ENCODE measurements at places on chromosomes 3 and 15. TPM values are rescaled to one million over a fixed set of nuclear protein-coding genes. Genes with fewer than 3 reads are reported as not detected.

DNA sequence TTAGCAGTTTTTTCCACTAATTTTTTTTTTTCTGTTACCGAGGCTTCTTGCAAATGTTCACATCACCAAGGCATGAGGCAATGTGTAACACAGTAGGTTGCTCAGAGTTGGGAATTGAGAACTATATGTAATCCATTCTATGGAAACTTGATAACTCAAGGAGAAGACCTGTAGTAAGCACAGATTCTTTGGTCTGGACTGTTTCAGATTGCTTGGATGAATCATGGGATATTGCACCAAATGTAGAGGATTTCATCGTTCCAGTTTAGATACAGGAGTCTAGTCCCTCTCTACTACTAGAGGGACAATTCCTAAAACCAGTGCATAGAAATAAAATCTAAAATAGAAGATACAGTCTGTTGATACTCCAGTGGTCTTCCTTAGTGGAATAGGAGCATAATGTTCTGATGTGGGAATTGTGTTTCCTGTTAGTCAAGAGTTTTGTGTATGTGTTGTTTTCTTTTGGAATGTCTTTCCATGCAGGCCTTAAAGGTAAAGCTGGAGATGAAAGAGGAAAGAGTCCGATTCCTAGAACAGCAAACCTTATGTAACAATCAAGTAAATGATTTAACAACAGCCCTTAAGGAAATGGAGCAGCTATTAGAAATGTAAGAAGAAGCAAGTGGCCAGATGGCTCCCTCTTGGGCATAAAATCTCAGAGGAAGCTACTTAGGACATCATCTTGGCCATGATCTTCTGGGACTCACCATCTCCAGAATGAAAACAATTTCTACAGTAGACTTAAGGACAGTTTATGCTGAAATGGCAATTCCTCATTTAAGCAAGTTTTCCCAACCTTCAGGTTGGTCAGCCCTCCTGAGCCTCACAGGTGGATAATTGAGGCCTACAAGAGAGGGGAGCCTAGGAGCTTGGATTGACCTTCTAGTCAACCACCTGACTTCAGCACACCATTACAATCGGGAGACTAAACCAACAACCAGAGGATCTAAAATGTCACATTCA, 10.7 kb downstream of the KNSTRN start:
- no peak for DNase-seq

GRCh38 chr3:21750831-21751391, at the start of gene ZNF385D:
Gene ZNF385D, minus strand, starts transcription at chr3:21751210. Its CDS starts 294 bp downstream, at chr3:21750916.
- no peak for DNase-seq

- no peak for DNase-seq
Measured at GRCh38 chr15:72796515-72797337, 13.2 kb upstream of the ADPGK start.

DNA sequence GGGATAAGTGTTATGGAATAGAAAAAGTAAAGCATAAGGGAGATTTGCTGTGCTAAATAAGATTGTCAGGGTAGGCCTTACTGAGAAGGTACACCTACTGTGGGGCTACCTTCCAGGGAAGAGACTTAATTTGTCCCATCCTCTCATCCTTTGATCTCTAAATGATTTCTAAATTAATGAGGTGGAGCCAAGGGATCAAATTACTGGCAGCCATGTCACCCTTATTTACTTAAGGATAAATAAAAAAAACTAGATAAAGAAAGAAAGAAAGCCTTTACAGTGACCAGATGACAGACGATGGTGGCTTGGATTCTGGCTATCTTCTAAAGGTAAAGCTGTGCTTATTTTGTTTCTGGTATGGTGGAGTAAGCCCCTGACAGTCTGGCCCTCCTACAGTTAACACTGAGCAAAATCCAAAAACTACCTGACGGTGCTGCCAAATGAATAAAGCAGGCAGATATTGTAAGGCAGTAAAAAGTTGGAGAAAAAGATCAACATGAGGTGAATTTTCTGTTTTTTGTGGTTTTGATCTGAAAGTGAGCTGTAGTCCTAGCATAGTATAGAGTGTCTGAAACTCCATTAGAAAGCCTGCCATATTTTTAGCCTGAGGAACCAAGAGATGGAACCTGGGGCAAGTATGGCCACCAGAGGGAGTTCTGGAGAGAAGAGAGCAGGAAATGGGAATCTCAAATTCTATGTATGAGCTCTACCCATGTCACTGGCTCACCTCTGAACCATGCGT, 285.1 kb upstream of the MANF start:
- DNase-seq: no peak

DNA sequence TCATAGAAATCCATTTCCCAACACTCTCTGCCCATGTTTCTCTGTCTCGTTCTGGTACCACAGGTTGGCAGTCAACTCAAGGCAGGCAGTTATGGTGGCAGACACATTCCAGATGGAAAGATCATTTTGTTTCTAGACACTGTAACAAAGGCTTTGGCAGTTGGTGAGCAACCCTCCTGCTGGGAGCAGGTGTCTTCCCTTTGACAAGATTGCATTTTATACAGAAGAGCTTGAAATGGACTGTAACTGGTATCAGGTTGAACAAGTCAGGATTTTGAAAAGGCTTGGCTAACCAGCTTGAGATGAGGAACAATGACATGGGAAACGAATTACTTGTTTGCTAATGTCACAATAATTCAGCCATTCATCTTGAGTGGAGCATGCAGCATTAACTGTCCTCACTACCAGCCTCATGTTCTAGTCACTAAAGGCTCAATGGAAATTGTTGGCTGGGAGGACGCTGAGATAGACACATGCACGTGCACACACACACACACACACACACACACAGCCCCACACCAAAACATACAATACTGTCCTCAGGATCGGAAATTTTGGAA, 170.0 kb downstream of the SEMA6D start:
- no peak for DNase-seq

DNA sequence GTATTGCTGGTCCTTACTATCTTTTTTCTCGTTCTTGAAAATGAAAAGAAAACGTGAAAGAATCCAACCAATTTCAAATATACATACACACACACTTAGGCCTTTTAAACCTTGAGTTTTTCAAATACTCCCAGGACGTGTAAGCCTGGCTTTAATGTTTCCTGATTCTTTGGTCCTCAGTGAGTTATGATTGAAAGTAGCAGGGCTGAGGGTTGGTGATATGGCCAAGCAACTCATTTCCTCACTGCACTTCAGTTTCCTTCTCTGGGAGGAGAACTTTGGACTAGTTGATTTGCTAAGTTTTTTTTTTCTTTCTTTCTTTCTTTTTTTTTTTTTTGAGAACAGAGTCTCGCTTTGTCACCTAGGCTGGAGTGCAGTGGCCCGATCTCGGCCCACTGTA, 34.6 kb downstream of the CHD2 start:
- DNase-seq: no peak

DNA sequence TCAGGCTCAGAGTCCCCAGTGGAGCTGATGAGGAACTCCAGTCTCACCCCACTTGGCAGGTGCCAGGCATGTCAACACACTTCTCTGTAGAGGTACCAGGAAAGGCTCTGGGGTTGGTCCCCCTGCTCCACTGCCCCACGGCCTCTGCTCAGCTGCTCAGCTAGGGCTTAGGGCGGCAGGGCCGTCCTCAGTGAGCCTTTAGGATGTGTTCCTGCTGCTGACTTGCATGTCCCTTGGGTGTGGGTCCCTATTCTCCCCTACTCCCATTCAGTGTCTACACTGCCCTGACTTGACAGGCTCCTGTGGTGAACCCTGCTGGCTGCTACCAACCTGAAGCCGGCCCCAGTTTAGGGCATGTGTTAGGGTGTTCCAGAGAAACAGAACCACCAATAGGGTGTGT, 17.9 kb upstream of the POLG start:
- DNase-seq: no peak

DNA sequence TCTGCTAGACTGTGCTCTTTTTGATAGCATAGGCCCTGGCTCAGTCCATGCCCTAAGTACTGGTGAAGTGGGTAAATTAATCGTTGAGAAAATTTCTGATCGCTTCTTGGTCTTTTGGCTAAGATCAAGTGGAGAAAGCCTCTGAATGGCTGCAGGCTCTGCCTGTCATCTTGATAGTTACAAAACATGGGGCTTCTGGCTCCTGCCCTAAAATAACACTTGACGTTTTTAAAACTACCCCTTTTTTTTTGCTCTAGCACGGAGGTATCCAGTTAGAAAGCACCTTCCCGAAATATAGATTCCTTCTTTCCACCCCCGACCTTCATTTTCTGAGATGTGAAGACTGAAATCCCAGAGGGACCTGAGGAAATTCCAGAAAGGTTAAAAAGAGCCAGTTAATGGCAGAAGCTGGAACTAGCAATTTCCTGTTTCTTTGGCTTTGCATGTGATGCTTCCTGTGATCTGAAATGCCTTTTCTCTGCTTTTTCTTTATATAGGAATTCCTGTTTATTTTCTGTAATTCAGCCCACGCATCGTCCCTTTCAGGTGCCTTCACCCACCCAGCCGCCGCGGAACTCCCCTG, 799 bp upstream of the C2CD4B start:
- no peak for DNase-seq

DNA sequence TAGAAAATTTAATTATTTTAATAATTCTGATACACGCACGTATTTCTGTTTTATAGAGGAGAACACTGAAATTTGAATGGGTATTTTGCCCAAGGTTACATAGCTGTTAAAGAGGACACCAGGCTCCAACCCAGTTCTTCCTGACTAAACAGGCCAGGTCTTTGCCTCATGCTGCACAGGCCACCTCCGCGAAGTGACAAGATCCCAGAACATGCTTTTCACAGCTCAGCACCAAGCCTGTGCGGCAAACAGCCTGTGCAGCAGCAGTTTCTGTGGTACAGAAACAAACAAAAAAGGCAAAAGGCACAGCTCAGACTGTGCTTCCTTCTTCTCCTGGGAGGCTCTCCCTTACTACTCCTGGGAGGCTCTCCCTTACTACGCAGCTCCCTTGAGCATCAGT, 6.5 kb downstream of the FOXL2 start:
- DNase-seq: peak; percentile 39

TUSC7 gene
- not detected for total RNA-seq

FETUB gene
- not detected for total RNA-seq

Data from mesenteric fat pad (tissue), 1 donor.